ENCODE measurements at places on chromosomes 13 and 19. TPM values are rescaled to one million over a fixed set of nuclear protein-coding genes. Genes with fewer than 3 reads are reported as not detected.

Gene ZNF17
- 20.3 TPM for total RNA-seq

- DNase-seq: no peak
These were observed 5.3 kb downstream of the RASIP1 start for GRCh38 chr19:48735031-48735615.

GRCh38 chr19:13214036-13214730, 64.0 kb downstream of the IER2 start:
- DNase-seq: no peak

Gene F10
- total RNA-seq: 9.4 TPM

Gene CEACAM8
- total RNA-seq: not detected

- no peak for DNase-seq
These were observed 7.1 kb upstream of the KLK5 start for GRCh38 chr19:50959731-50960500.

Gene CD33
- 4.0 TPM for total RNA-seq

- no peak for DNase-seq
These were observed 46.1 kb upstream of the RAP2A start for GRCh38 chr13:97387890-97388289.

Gene FBXO27
- total RNA-seq: 48.0 TPM

GRCh38 chr13:23510544-23510916, 59.7 kb upstream of the TNFRSF19 start:
- no peak for DNase-seq

Gene KLK2
- not detected for total RNA-seq

- no peak for DNase-seq
These were observed 18.4 kb upstream of the RCBTB2 start for GRCh38 chr13:48551329-48551728.

DNA sequence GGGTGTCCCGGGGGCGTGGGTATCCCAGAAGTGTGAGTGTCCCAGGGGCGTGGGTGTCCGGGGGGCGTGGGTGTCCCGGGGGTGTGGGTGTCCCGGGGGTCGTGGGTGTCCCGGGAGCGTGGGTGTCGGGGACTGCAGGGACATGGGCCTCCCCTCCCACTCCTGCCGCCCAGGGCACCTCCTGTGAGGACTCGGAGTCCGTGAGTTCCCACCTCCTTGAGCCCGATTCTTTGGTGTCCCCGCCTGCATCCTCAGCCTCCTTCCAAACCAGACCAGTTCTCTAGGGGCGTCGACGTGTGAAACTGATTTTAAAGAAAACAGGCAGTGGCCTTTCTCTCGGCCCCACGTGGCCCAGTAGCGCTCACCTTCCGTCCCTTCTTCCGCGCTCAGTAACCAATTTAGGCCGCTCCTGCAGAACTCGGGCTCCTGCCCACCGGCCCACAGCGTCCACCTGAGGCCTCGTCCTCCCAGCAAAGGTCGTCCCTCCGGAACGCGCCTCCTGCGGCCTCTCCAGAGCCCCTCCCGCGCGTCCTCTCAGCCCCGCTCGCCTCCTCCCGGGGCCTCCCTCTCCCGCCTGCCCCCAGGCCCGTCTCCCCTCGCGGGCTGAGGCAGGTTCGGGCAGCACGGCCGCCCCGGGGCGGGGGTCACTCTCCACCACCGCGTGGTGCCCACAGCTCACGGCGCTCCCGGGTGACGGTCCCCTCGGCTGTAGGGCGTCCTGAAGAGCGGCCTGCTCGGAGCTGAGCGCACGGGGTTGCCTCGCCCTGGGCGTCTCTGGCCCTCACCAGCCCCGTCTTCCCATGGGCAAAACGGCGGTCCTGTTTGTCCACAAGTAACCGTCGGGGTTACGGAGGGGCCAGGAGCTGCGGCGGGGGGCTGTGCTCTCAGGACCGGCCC, 3.8 kb downstream of the F7 start:
- DNase-seq: no peak

DNA sequence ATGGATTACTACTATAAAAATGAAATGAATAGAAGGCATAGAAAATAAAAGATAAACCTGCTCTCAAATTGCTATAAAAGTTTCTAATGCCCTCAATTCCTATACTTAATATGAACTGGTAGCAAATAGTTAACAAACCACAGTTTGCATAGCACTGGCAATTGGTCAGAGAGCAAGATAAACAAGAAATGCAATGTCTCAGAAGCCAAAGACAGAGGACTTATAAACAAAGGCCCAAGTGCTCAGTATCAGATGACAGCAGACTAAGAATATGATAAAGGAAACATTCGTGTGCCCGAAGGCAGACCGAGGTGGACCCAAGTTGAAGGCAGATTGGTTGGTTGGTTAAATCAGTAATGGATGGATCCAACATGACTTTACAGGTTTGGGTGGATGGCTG, 50.6 kb downstream of the IPO5 start:
- no peak for DNase-seq

DNA sequence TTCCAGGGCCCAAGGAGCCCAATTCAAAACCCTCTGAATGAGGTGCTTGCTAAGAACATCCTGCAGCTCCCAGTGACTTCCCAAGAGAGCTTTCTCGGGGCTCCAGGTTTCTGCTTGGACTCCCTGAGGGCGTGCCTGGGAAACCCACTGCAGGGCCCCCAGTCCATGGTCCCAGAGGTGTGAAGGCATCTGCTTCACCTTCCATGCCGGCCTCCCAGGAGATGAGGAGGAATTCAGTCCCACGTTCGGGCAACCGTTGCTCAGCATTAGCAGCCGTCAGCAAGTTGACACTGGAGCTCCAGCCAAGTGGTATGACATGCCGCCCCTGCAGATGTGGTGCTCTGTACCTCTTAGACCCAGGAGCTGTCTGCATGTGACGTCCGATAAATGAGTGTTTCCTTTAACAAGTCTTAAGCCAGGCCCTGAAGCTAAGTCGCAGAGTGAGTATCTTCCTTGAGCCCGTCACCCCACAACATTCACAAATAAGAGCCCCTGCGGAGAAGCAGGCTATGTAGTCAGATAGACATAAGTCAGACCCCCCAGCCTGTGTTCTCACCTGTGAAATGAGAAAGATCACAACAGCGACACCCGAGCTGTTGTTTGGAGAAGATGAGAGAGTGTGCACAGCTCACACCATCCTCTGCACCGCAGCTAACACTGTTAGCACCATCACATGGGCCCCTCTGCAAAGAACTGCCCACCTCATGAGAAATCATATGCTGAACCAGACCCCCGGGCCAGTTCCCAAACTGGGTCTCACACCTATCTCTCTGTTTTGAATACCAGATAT, 150.3 kb downstream of the KATNAL1 start:
- DNase-seq: no peak

- peak; percentile 87 for DNase-seq
These were observed 459 bp downstream of the MIDN start for GRCh38 chr19:1248786-1249297.

Gene GNG7
- total RNA-seq: 6.2 TPM

DNA sequence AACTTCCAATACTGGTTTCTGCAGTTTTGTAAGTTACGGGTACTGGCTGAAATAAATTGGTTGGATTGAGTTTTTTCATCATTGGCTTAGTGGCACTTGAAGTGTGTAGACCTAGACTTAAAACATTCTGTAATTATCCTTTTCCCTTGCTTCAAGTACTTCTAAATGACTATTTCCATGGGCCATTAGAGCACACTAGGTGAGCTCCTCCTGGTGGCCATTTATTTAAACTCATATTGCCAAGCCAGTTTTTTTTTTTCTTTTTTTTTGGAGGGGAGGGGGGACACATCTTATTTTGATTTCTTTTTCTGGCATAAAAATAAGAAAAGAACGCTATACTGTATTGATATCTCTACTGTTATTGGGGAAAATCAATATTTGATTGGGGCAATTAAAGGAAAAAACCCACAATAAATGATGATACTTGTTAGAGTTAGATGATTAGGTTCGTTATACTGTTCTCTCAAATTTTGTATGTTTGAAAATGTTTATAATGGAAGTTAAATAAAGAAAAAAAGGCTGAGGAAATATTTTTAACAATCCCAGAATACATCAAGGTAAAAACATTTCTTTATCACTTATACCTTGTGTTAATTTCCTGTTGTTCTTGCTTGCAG, 82.9 kb downstream of the PDS5B start:
- no peak for DNase-seq
